ENCODE measurements at places on chromosomes 3 and 15. TPM values are rescaled to one million over a fixed set of nuclear protein-coding genes. Genes with fewer than 3 reads are reported as not detected.

- peak; percentile 40 for DNase-seq
These were observed 503.6 kb upstream of the NAALADL2 start for GRCh38 chr3:174355505-174355904.

The CNTN4 gene
- total RNA-seq, result not detected

GRCh38 chr15:55993111-55993803, at the start of gene NEDD4:
TSS of gene NEDD4 (minus strand) at chr15:55993612. CDS start at chr15:55993555, 57 bp downstream.
- peak; percentile 88 for DNase-seq

GRCh38 chr3:127646501-127647046, 17.6 kb downstream of the PODXL2 start:
- no peak for DNase-seq

DNA sequence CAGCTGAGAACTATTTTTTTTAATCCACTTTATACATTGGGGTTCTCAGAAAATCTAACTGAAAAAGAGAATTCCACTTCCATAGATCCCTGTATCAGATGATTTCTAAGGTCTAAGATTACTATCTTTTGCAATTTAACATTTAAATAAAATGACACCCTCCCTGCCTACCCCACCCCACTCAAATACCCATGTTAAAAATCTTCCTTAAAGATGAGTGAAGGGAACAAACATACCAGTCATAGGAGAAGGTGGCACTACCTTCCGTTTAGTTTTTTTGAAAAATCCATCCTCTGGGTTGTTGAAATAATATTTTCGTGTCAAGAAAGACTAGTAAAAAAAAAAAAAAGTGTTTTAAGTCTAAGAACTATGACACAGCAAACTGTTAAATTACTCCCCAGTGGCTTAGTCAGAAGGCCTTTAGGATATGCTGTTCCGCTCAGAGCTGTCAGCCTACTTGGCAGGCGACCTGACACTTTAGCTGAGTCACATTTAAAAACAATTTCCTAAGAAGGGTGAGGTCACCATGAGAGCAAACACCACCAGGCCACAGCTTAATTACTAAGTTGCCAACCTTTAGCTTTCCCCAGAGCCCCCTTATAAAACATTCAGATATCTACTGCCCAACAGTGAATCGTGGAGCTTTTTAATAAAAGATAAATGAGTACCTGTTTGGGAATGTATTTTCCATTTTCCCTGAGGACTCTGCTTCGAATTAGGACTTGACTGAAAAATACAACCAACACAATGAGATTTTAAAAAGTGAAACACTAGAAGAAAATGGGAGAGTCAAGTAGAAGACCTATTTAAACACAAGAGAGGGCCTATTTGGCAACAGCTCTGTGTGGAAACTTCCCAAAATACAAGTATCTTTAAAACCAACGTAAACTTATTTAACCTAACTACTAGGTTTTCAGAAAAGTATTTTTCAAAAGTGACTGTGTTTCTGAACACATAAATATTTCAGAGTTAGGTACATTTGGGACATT, 9.6 kb downstream of the EMC3 start:
- peak; percentile 95 for DNase-seq

GRCh38 chr3:39982665-39983357, 173.4 kb downstream of the MYRIP start:
- no peak for DNase-seq

Data from myocyte (in vitro differentiated cells).